HS-27A (cell line): ENCODE measurements at places on chromosomes 6 and 20.

DNA sequence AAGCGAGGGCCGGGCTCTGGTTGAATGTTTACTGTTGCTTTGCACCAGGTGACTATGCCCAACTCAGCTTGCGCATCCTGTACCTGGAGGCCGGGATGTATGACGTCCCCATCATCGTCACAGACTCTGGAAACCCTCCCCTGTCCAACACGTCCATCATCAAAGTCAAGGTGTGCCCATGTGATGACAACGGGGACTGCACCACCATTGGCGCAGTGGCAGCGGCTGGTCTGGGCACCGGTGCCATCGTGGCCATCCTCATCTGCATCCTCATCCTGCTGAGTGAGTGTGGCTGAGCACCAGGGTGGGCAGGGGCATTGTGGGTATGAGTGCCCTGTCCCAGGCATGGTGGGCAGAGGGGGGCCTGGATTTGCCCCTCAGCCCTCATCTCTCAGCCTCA, 136.1 kb downstream of the TAF4 start:
- no peak for DNase-seq

DNA sequence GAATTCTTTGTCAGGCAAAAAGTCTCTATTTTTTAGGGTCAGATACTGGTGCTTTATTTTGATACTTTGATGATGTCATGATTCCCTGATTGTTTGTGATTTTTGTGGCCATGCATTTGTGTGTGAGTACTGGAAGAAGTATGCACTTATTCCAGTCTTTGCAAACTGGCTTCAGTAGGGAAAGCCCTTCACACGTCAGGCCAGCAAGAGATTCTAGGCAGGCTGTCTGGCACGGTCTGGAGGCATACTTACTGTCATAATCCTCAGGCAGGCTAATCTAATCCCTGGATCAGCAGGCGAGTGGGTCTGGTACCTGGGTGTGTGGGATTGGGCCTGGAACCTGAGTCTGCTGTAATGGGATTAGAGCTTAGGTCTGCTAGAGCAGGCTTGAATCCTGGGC, 391.8 kb upstream of the MMS22L start:
- no peak for DNase-seq

DNA sequence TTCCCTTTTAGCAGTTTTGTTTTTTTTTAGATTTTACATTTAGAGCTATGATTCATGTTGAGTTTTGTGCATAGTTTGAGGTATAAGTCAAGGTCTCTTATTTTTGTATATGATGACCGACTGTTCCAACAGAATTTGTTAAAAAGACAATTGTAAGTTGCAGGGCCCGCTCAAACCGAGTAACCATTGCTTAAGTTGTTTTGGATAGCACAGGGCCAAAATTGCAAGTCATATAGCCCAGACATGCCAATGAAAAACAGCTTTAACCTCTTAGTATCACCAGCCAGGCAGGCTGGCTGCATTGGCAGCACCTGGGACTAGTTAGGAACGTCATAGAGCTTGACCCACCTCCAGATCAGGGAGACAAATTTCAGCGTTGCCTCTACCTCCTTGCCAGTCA, 47.3 kb downstream of the PFDN4 start:
- peak; percentile 20 for DNase-seq

GRCh38 chr20:41174782-41175181, 37.4 kb downstream of the PLCG1 start:
- DNase-seq = no peak

DNA sequence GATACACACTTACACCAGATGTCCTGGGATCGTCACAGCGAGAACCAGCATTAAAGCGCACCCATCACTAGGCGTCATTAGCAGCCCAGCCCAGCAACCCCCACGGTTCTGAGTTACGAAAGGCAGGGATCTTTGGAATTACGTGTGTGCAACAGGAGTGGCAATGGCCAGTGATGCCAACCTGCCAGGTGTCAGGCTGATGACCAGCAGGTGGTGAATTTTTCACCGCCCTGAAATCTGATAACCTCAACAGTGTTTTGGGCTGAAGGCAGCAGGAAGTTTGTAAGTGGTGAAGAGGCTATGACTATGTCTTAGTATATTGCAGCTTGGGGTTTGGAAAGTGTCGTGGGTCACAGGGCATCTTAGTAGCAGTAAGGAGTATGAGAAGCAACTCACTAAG, 166.1 kb downstream of the TMEM242 start:
- DNase-seq = no peak

- no peak for DNase-seq
These were observed 214.3 kb upstream of the PLN start for GRCh38 chr6:118333772-118334171.

DNA sequence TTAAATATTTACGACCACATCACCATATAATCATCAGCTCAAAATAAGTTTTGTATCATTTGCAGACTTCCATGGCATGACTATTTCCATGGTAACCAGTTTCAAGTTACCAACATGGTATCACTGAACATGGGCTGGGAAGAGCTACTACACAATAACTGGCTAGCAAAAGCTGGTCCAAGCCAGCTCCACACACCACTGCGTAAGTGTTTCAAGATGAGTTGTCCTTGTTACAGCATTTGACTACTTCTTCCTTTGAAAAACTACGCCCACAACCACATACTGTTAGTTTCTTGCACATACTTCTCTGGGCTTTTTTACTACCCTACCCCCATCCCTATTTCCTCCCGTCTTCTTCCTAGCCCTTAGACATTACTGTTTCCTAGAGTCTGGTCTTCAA, 8.5 kb downstream of the CD164 start:
- no peak for DNase-seq

- no peak for DNase-seq
These were observed 34.6 kb upstream of the FAM50B start for GRCh38 chr6:3814539-3814938.

- DNase-seq = no peak
These were observed 37.7 kb downstream of the ZBTB9 start for GRCh38 chr6:33492093-33492492.

- no peak for DNase-seq
These were observed 33.8 kb upstream of the KIF25 start for GRCh38 chr6:167963589-167964057.

- DNase-seq = no peak
These were observed 39.8 kb downstream of the PRDM1 start for GRCh38 chr6:106125925-106126435.

DNA sequence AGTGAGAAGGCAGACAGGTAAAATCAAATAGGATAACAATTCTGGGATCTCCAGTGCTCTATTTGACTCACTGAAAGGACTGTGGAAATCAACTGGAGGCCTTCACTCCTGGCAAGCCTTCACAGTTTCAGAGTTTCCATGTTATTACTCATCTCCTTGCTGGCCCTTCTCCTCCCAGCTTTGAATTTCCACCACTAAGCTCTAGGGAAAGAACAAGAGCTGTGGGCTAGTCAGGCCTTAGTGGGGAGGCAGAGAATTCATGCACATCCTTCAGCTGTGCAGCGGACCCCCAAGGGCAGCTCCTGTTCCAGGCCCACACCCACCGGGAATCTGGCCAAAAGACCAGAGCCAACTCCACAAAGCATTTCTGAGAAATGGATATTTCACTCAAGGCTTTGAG, 26.0 kb downstream of the MYLIP start:
- no peak for DNase-seq

DNA sequence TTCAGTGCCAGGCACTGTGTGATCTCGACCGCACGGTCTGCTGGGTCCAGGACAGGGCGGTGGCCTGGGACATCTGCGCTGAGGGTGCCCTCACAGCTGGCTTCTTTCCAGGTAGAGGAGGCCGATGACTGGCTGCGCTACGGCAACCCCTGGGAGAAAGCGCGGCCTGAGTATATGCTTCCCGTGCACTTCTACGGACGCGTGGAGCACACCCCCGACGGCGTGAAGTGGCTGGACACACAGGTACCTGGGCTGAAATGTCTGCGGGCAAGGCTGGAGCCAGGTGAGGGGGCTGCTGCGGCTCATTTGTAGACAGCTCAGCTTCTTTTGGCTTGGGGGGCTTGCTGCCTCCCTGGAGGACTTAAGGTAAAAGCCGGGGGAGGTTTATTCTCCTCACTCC, 26.6 kb downstream of the PYGB start:
- DNase-seq = no peak

DNA sequence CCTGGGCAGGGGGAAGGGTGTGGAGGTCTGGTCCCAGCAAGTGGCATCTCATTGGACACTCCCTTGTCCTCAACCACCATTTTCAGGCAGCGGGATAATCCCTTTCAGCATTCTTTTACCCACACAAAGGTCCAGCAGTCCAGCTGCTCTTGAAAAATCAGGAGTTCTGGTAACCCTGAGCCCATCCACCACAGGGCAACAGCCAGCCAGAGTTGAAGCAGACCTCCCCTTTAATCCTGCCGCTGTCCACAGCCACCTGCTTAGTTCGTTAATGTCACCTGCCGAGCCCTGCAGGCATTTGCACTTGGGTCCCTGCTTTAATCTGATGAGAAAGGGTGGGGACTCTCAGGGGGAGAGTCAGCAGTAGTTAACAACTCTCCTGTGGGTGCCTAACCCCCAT, 11.1 kb downstream of the TMEM74B start:
- DNase-seq = no peak

- peak; percentile 83 for DNase-seq
These were observed 16.6 kb downstream of the POM121L2 start for GRCh38 chr6:27295301-27296079.

DNA sequence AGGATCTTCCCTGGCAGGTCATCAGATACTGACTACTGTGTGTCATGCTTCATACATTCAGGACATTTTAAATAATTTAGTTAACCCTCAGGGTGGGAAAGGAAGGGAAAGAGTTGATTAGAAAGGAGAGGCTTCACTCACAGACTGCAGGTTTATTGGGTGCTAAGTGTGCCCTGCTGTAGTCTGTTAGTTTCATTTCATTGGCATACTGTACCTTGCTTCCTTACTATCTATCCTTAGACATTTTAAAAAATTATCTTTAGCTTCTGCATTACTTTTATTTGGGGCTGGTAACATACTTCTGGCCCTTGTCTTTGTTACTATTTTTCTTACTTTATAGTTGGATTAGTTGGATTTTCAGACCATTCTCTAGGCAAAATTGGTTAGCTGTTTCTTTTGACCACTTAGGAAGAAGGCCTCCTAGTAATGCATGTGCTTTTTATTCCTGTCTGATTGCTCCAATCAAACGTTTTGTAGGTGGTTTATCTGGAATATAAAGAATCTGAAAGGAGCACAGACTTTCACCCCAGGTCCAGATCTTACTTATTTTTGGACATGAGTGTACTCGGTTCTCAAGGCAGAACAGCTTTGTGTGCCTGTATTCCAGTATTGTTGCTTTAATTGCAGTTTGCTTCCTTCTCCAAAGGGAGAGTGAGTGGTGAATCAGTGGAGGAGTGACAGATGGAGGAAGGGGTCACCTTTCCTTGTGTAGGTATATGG, 82.7 kb upstream of the PRDM1 start:
- DNase-seq = no peak

DNA sequence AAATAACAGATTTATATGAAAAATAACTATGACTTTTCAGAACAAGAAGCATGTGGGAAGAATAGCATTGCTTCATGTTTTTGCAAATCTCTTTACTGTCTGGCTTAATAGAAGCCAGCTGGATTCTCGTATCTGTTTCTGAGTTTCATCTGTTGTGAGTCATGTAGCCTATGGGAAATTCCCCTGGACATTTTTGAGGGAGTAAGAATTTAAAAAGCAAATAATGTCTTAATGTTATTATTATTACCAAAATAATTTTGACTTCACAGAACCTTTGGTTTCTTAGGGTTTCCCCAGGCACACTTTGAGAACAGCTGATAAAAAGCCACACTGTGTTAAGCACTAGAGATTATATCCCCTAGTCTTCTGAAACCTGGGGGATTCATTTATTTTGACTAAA, 75.8 kb downstream of the SYCP2L start:
- DNase-seq = no peak

DNA sequence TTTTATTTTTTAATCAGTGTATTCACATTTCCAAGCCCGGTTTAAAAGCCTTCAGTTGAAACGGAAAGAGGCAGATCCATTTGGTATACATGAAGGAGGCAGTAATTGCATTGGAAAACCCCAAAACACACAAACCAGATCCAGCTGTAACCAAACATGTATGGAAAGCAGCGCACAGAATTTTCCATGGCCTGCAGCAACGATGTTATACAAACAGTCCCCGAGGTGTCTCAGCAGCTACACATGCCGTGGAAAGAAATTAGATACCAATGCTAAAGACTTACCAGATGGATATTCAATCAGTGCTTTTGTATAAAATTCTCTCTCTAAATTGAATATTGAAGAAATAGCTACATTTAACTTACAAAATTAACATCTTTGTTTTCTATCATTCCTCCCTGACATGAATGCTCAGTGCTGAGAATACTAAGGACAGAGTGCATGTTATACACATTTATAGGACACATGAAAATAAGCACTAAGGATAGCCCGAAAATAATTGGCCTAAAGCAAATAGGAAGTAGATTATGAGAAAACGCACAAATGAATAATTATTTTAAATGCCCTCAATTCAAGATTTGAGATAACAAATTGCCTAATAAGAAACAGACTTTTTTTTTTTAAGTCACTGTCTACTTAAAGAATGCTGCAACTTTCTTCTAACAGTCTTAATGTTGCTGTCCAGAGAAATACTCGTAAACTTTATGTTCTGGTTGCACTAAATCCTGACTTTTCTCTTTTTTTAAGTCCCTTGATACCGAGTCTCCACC, 713.1 kb downstream of the HDGFL1 start:
- no peak for DNase-seq

DNA sequence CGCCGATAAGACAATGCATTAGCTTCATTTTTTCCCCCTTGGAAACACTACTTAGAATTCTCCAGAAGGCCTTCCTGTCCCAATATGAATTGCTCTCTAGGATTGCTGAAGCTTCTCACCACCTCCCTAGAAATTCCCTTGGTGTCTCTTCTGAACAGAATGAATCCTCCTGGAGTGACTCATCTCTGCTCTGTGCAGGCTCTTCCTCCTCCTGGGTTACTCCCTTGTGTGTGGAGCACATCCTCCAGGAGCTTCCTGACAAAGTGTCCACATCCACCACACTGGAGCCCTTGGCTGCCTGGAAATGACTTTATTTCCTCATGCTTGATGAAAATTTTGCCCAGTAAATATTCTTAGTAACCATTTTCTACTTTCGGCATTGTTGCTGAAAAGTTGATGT, 54.4 kb downstream of the DTNBP1 start:
- DNase-seq = no peak

DNA sequence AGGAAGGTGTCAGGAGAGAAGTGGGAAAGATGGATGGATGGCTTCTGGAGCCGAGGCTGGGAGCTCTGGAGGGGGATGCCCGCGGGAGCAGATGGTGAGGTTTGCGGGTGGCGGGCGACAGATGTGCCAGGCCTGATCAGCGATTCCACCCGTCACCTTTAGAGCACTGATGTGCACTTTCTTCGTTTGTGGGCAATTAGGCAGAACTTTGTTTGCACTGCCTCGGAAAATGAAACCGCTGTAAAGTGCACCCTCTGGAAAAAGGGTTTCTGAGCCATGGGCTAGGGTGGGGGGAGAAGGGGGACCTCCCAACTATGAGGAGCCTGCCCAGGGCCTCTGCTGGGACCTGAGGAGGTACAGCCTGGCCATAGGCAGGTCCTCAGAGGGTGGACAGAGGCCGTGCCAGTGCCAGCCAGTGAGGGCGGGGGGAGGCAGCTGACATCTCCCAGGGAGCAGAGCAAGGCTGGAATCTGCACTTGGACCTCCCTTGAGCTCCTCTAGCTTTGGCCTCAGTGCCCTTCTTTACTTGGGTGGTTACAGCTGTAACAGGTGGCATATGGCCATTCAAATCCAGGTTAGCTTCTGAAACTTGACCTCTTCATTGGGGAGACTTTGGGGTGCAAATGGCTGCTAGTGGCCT, 58.7 kb downstream of the CD40 start:
- no peak for DNase-seq
